ENCODE measurements at places on chromosomes 2 and 18.

- no peak for DNase-seq
Measured at GRCh38 chr2:136127356-136127755, 9.4 kb upstream of the CXCR4 start.

DNA sequence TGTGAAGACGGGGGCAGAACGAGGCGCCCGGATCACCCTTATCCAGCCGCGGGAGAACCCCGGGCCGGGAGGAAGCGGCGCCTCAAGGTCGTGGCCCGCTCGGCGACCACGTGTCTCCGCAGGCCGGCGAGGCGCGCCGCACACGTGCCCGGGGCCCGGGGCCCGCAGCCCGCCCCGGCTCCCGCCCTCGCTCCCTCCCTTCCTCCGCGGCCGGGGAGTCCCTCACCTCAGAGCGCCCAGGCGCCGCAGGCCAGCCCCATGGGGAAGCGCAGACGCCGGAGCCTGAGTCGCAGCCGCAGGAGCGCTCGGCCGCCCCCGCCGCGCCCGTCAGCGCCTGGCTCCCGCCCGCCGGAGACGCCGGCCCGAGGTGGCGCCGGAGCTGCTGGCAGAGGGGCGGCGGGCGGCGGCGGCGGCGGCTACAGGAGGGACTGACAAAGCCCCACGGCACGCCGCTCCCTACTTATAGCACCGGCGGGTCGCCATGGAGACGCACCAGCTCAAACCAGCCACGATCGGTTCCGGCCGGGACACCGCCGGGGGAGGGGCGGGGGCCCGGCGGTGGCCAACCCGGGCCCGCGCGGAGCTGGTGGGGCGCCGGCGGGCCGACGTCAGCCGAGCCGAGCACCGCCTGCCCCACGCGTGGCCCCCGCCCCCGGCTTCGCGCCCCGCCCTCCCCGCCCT, at the start of gene ODC1:
Gene ODC1 (minus strand): TSS at position 433 of the 681 bp plus-strand sequence. CDS start 3,295 bp downstream, outside the sequence.
- peak; percentile 97 for DNase-seq

GRCh38 chr2:72993147-72993932, 76.0 kb downstream of the EMX1 start:
- no peak for DNase-seq

- DNase-seq: no peak
Measured at GRCh38 chr2:182110347-182110746, 124.7 kb downstream of the PPP1R1C start.

- DNase-seq: no peak
Measured at GRCh38 chr2:159187106-159187505, 99.4 kb downstream of the WDSUB1 start.

DNA sequence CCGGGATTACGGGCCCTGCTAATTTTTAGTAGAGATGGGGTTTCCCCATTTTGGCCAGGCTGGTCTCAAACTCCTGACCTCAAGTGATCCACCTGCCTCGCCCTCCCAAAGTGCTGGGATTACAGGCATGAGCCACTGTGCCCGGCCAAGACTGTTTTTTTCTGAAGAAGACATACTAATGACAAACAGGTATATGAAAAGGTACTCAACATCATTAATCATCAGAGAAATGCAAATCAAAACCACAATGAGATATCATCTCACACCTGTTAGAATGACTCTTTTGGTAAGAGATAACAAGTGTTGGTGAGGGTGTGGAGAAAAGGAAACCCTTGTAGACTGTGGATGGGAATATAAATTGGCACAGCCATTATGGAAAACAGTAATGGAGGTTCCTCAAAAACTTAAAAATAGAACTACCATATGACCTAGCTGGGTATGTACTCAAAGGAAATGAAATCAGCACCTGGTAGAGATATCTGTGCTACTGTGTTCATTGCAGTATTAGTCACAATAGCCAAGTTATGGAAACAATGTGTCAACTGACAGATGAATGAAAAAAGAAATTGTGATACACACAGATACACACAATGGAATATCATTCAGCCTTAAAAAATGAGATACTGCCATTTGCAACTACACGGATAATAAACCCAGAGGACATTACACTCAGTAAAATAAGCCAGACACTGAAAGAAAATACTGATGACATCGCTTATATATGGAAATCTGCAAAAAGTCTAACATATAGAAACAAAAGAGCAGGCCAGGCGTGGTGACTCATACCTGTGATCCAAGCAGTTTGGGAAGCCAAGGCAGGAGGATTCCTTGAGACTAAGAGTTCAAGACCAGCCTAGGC, 20.8 kb downstream of the SOS1 start:
- peak; percentile 23 for DNase-seq

- DNase-seq: no peak
Measured at GRCh38 chr2:19671916-19672315, 229.9 kb downstream of the TTC32 start.

DNA sequence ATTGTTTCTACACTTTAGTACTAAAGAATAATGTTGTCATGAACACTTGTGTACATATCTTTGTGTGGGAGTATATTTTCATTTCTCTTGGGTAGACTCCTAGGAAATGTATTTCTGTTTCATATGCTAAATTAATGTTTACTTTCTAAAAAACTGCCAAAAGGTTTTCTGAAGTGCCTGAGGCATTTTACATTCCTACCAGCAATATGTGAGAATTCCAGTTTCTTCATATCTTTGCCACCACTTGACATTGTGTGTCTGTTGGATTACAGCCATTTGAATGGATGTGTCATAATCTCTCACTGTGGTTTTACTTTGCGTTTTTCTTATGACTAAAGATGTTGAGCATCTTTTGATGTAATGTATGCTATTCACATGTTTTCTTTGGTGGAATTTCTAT, 428.2 kb upstream of the KCNH7 start:
- DNase-seq: no peak

- no peak for DNase-seq
Measured at GRCh38 chr18:68662754-68663153, 52.2 kb downstream of the TMX3 start.

GRCh38 chr18:11663439-11664029, 25.5 kb upstream of the GNAL start:
- DNase-seq: no peak

DNA sequence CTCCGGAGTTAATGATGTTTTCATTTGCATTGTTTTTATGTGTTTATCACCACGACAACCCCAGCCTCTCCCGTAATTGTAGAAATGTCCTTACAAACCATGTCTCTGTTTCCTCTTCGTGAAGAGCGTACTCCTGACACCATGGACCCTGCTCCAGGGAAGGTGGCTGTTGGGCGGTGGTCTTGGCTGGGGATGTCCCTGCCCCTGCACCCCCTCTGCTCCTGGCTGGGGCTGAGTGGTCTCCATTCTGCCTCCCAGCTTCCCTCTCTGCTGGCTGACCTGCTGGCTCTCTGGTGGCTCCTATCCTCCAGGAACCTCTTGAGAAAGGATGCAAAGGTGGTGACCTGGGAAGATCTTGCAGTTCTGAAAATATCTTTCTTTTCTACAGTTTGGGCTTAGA, 81.1 kb downstream of the ASB1 start:
- no peak for DNase-seq

DNA sequence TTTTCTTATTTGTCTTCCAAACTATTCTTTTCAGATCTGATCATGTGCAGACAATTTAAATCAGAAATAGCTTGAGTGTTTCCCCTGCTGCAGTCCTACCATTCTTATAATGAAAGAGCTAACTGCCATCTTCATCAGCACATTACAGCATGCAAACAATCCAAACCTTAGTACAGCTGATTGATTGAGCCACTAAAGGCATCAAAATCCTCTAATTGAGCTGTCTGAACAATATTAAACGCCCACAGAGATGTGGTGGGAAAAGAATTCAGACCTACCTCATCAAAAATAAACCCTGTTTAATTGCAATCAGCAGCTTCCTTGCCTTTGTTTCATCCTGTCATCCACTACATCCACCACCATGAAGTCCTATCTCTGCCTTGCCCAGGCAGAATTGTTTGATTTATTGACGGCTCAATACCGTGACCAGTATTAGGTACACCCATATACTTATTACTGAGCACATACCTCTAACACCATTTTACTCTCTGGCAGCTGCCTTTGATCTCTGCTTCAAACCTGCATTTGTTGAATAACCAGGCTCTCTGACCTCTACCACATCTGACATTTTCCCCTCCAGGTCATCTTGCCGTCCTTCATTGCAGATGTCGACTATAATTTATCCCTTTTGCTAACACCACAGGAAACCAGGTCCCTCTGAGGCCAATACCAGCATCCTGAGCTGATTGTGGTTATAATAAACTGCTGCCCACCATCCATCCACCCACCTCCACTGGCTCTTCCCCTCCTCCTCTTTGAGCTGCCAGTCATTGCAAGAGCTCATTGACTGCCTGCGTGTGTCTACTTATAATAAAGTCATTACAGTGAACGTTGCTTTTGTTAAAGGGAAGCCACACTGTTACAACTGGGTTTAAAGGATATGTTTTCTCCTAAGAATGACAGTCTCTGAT, 78.5 kb downstream of the RBM43 start:
- no peak for DNase-seq

DNA sequence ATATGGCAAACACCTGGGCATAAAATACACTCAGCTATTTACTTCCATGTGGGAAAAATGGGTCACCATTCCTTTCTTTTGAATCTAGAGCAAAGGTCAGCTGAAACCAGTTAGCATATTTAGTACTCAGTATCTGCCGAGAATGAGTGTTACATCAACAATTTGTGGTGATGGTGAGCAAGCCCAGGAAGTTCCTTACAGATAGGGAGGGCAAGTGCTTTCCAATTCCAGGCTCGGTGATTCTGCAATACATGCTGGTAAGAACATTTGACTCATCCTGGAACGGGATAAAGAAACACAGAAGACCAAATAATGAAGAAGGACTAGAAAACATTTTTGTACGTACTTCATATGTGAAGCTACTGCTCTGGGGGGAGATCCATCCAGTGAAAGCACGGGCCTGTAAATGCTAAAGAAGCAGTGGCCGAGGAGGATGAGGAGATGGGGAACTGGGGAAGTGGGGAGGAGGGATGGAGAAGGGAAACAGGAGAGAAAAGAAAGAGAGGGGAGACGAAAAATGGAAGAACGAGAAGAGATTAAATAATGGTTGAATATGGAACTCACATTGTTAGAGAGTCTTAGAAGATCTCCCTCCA, 251.9 kb downstream of the TTC32 start:
- DNase-seq: no peak

DNA sequence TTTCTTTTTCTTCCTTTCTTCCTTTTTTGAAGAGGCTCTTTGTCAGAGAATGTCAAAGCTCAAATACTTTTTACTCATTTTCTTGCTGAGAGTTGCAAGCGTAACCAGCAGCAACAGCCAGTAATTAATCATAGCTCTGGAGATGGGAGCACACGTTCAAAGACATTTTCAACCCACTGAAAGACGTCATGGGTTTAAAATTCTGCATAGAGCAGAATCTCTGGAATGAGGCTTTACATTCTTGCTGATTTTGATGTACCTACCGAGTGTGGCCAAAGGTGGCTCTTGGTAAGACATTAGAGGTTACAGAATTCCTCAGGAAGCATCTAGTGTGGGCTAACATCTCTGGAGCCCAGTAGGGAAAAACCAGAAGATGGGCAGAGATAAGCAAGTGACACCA, 292.5 kb downstream of the MTX2 start:
- no peak for DNase-seq

DNA sequence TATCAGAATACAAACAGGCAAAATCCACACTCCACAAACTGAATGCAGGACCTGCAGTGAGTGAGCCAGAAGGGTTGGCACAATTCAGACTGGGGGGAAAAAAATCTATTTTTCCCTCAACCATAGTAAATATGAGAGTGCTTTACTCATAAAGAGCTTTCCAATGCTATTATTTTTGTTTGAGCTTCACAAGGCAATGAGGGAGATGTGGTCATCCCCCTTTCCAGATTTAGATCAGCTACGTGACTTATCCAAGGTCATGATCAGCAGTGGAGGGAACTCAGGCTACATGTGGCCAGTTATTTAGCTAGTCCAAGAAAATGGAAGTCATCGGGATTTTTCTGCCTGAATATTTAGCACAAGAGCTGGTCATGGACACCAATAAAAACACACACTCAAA, 120.4 kb upstream of the KLF7 start:
- DNase-seq: peak; percentile 12

DNA sequence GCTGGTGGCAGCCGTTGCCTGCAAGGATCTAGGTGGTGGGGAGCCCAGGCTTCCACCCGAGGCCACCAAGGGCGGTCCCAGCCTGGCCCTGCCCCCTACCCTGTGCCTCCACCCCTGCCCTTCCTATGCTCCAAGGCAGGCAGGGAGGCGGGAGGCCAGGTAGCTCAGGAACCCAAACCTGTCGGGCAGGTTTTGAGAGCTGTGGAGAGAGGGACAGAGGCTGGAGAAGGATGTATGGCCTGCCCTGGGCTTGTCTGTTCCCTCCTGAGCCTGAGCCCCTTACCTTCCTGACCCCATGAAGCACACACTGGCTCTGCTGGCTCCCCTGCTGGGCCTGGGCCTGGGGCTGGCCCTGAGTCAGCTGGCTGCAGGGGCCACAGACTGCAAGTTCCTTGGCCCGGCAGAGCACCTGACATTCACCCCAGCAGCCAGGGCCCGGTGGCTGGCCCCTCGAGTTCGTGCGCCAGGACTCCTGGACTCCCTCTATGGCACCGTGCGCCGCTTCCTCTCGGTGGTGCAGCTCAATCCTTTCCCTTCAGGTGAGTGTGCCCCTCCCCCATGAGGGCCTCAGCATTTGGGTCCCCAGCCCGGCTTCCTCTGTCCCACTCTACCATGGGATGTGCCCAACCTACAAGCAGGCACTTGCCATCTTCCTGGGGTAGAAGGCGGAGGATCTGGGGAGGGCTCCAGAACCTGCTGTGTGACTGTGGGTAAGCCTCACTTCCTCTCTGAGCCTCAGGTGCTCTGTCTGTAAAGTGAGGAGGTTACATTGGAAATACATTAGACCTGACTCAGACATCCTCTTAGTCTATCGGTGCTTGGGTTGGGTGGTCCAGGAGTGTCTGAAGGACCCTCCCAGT, at the start of gene PROM2:
Gene PROM2 (plus strand): TSS at position 159 of the 860 bp plus-strand sequence. CDS start 137 bp downstream, at position 296.
- no peak for DNase-seq

GRCh38 chr2:104857262-104858005, 3.5 kb downstream of the POU3F3 start:
- no peak for DNase-seq

GRCh38 chr2:46225150-46225625, 72.0 kb upstream of the EPAS1 start:
- no peak for DNase-seq

GRCh38 chr18:54296062-54296461, 26.7 kb downstream of the POLI start:
- no peak for DNase-seq

- DNase-seq: no peak
Measured at GRCh38 chr18:51273437-51273836, 76.0 kb upstream of the MEX3C start.

GRCh38 chr2:145422576-145422975, 902.7 kb upstream of the ZEB2 start:
- no peak for DNase-seq

- DNase-seq: no peak
Measured at GRCh38 chr18:28712796-28713425, 536.0 kb upstream of the CDH2 start.

DNA sequence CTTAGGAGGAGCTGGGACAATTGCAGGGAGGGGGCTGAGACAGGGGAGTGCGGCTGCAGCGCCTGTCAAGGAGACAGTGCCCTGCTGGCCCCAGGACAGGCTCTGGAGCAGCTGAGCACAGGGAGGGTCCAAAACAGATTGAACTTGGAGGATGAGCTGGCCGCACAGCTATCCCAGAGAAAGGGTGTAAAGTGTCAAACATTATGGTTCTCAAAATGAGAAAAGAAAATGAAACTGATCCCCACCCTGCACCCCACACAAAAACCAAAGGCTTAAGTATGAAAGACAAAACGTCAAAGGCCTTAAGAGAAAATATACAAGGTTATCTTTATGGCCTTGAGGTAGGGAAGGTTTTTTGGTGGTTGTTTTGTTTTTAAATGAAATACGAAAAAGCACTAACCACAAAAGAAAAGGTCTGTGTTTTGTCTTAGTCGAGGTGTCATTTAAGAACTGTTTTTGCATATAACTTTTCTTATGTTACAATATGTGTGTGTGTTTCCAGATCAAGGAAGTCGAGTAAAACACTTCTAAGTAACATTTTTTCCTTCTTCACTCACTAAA, 111.8 kb downstream of the HDAC4 start:
- peak; percentile 48 for DNase-seq

Data from stimulated activated CD4-positive, alpha-beta T cell treated with anti-CD3 and anti-CD28 coated beads, Interleukin-1b, Interleukin-23, amount 100 ng/mL, for 48 hours (primary cell).